CD4-positive, alpha-beta memory T cell (primary cell): ENCODE measurements at places on chromosomes 7 and 10.

DNA sequence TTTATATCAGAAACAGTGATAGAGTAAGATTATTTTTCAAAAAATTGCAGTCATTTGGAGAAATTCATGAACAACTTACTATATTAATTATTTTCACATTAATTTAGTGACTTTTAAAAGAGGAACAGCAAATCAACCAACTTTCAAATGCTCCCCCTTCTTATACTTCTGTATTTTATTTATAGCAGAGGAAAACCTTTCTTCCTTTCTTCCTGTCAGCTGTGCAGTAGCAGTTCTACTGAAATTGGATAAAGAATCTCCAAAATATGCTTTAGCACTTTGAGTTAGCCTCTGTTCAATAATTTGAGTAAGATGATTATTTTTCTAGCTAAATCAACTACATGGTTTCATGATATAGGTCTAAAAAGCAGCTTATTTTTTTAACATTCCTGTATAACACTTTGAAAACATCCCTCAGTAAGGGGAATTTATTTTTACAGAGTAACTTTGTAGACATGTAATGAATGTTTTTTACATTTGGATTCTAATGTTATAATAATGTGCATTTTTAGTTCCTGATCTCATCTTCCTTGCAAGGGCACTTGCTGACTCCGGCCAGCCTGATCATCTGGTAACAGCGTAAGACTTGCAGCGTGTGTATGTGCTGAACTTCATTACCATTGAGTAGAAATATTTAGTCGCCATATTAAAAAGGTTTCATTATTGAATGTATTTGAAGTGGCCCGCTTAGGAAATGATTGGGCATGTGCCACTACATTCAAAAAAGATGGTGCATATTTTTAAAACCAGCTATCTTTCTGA lies 158.3 kb upstream of the HDAC9 start:
- no peak for DNase-seq

DNA sequence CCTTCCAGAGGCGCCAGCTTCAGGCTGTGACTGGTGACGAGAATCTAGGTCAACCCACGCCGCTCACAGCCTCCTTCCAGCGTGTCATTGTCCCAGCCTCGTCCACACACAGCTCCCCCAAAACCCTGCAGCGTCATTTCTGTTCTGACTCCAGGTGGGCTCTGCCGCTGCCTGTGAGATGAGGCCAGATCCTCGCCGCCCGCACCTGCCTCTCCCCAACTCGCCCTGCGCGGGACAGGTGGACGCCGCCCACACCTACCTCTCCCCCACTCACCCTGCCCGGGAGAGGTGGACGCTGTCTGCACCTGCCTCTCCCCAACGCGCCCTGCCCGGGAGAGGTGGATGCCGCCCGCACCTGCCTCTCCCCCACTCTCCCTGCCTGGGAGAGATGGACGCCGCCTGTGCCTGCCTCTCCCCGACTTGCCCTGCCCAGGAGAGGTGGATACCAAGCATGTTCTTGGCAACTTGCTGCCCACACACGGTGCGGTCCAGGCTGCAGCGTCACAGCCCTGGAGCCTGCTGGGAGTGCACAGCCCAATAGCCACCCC lies 32.0 kb upstream of the CFAP46 start:
- no peak for DNase-seq

- DNase-seq, result no peak
Observed at GRCh38 chr10:11042357-11042756, 24.7 kb downstream of the CELF2 start.

GRCh38 chr7:103990991-103991390 lies 1.5 kb upstream of the RELN start:
- DNase-seq, result no peak
